ENCODE measurements at places on chromosomes 12 and 14. TPM values are rescaled to one million over a fixed set of nuclear protein-coding genes. Genes with fewer than 3 reads are reported as not detected.

KRT79 gene
- not detected for total RNA-seq

- DNase-seq = no peak
These were observed 37.8 kb downstream of the SRRM4 start for GRCh38 chr12:119019166-119019565.

LMNTD1 gene
- total RNA-seq = not detected

DNA sequence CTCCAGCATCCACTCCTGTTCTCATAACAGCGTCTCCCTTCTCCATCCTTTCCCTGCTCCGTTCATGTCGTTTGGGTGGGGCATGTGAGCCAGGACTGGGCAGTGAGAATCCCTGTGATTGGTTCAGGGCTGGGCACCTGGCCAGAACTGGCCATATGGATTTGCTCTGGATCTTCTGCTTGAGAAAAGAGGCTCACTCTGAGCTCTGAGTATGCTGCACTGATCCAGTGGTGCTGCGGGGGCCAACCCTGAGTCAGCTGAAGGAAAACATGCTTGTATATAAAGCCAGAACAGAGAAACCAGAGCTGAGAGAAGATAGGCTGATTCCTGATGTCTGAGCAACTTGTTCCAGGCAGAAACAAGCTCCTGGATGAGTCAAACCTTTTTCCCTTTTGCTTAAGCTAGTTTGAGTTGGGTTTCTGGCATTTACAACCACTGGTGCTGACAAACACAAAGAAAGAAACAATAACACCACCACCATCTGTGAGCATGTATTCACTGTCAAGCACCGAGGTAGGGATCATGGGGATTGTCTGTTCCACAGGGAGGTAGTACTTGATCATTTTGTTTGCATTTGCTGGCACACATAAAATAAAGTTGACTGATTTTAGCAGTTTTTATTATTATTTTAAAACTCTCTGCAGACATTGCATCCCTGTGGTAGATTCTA lies 14.0 kb upstream of the HPD start:
- DNase-seq = no peak
